Stimulated activated CD8-positive, alpha-beta memory T cell treated with anti-CD3 and anti-CD28 coated beads, Interleukin-7, amount 100 ng/mL, for 48 hours (primary cell): ENCODE measurements at places on chromosomes 3 and 15.

GRCh38 chr3:122484985-122485384 lies 29.8 kb downstream of the KPNA1 start:
- DNase-seq: no peak

DNA sequence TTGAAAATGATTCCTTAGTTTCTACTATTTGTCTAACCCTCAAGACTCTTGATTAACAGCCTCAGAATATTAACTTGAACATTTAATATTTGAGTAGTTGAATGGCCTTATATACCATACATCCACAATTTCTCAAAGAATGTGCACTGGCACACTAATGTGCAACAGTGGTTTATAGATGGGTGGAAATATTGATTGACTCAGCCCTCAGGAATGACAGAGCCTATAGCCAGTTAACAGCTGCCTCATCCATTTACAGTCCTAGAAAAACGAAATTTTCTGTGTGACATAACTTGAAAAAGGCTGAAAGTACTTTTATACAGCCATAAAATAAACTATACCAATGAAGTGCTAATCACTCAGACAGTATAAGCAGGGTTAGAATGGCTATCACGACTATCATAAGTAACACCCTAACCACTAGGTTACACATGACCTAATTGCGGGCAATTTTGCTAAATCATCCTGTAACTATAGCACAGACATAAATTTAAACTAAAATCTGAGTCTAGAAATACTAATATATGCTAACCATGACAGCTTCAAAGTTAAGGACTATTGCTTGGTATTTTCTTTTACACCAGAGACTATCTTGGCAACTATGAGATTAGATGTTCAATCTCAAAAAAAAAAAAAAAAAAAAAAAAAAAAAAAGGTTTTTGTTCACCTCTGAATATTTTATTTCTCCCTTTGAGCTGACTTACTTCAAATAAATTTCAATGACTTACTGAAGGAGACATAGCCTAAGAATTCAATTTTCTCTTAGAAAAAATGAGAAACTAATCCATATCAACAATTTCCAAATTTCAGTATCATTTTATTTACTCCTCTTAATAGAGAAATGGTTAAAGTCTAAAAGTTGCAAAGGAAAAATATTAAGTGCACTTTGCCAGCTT lies 9.3 kb downstream of the SECISBP2L start:
- DNase-seq: no peak

GRCh38 chr3:150783920-150784746 lies 21.2 kb upstream of the SIAH2 start:
- DNase-seq: no peak

- DNase-seq: no peak
These were observed 198.1 kb downstream of the NEK10 start for GRCh38 chr3:27171113-27171512.

DNA sequence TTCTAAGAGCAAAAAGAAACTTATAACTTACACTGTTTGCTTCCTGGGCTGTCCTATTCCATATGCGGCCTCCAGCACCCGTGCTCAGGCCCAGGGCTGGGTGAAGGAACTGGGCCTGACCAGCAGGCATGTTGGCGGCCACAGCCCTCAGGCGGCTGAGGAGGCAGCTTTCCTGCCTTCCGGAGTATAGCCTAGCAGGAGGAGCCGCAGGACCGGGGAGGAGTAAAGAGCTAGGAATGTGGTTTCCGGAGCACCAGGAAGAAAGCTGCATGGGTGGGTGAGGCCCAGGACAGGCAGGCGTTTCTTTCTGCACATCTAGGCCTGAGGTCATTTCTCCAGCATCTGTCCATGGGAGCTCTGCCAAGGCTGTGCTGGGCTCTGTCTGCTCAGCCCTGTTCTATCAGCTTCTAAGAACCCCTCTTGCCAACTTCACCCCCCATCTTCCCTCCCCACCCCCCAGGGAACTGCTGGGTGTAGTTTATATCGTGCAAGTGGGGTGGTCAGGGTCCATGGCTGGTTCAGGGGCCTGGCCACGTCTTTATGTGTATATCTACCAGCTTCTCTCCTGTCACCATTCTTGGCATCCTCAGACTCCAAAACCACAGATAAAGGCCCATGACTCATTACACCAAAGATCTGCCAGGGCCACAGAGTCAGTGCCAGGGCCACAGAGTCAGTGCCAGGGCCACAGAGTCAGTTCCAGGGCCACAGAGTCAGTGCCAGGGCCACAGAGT lies 7.8 kb upstream of the KIF7 start:
- no peak for DNase-seq

DNA sequence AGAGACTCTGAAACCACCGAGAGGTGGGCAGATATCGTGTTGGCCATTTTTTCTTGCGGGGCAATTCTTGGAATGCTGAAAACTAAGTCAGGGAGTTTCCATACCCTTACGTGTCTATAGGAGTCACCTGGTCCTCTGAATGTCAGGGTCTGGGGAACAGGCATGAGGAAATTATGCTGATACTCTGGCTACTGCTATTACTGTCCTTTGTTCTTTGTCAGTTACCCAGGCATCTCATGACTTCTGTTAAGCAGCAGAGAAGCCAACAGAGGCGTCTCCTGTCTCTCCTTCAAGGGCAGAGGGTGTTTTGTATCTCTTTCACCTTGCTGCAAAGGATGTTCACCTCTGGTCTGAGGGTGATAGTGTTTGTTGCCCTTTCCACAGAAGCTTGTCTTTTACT lies 559.5 kb upstream of the CCDC54 start:
- no peak for DNase-seq

GRCh38 chr15:39413558-39413957 lies 167.3 kb upstream of the THBS1 start:
- DNase-seq: no peak

DNA sequence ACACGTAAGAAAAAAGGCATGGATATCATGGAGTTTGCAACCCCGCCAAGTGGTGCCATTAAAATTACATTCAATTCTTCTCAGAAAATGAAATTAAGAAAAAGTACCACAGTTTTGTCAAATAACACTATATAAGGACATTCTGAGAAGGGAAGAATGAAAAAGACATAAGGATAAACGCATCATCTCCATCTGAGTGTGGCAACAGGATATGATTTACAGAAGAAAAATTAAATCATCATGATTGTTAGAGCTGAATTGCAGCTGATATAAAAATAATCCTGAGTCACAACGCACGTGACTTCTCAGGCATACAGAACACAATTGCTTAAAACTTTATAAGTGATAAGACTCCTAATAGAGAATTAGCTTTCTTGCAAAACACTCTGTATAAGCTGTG lies 133.8 kb downstream of the GREM1 start:
- DNase-seq: no peak

DNA sequence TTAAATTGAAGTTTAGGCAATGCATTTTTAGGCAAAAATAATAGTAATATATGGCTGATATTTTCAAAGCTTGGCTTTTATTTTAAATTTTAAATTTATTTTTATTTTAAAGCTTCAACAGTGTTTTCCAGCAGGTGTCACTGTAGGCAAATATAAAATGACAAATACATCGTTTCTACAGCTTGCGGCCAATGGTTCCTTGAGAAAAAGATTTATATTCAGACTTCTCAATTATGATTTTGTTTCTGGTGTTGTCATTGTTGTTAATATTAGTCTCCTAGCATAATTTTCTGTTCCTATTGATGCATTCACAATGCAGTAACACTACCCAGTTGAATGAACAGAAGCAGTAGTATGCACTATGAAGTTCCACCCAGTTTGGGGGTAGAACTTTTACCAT lies 220.7 kb upstream of the DNAJC19 start:
- DNase-seq: no peak

DNA sequence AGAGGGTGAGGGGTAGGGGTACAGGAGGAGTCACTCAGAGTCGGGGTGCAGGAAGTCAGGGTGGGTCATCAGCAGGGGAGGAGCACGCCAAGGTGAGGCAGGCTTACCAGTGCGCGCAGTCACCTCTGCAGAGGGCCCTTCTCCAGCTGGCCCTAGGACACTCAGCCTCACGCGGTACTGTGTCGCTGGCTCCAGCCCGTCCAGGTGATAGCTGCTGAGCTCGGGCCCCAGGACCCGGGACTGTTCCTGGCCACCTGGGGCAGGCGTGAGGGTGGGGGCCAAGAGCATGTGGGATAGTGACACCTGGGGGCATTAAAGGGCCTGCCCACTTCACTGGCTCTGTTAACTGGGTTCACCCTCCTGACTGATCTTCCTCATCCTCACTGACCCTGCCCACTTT lies 7.4 kb downstream of the COL7A1 start:
- DNase-seq: no peak

DNA sequence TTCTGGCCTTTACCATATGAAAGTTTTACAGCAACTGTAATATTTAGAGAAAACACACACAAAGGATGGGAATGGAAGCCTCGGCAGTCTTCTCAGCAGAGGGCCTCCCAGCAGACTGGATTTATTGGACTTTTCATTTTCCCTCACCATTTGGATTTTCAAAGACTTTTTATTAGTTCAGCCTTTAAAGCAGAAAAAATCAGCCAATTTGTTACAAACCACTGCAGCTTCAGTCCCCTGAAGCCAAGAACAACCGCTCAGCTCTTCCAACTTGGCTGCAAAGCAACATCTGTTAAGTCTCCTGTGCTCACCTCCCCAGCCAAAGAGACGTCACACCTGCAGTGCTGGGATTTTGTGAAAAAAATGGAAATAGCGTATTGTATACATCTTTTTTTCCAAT lies 120.8 kb downstream of the GMPS start:
- DNase-seq: no peak

DNA sequence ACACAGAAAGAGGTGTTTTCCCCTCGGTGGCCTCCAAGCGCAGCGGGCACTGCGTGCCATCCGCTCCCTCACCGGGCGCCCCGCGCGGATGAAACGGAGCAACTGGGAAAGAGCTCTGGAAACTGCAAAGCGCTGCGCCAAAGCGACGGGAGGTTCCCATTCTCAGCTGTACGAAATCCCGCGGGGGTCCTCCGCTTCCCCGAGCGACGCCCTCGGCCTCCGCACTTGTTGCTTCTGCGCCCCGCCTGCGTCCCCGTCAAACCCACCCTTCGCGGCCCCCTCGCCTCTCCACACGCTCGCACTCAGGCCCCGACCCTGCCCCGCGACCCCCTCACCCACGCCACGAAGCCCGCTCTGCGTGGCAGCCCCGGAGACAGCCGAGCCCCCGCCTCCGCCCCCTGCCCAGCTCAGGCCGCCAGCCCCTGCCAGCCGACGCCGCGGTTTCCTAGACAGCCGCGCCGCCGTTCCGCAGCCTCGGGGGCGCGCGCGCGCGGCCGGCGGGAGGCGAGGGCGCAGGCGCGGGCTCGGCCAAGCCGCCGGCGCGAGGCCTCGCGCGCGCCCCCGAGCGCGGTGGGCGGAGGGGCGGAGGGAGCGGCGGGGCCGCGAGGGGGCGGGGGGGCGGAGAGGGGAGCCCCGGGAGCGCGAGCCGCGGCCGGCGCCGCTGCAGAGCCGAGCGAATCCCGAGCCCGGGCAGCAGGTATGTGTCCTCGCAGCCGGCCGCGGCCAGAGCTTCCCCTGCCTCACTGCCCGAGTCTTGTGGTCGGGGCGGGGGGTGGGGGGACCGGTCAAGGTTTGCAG lies at the start of gene TMEM266:
TMEM266 (plus strand) TSS at position 666 of the 798 bp plus-strand sequence. CDS start 74,279 bp downstream, outside the sequence.
- DNase-seq: no peak

DNA sequence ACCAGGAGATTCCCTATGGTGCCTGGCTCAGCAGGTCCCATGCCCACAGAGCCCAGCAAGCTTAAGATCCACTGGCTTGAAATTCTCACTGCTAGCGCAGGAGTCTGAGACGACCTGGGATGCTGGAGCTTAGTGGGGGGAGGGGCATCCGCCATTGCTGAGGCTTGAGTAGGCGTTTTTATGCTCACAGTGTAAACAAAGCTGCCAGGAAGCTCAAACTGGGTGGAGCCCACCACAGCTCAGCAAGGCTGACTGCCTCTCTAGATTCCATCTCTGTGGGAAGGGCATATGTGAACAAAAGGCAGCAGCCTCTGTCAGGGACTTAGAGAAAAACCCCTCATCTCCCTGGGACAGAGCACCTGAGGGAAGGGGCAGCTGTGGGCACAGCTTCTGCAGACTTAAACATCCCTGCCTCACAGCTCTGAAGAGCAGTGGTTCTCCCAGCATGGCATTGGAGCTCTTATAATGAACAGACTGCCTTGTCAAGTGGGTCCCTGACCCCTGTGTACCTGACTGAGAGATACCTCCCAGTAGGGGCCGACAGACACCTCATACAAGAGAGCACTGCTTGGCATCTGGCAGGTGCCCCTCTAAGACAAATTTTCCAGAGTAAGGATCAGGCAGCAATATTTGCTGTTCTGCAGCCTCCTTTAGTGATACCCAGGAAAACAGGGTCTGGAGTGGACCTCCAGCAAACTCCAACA lies 231.5 kb upstream of the SETMAR start:
- no peak for DNase-seq

- no peak for DNase-seq
These were observed 42.4 kb downstream of the TMEM40 start for GRCh38 chr3:12716605-12717151.

- DNase-seq: no peak
These were observed 140.4 kb downstream of the UBE2E2 start for GRCh38 chr3:23343509-23343908.

GRCh38 chr3:7106635-7107034 lies 245.7 kb downstream of the GRM7 start:
- no peak for DNase-seq

- DNase-seq: no peak
These were observed 11.1 kb downstream of the DPH3 start for GRCh38 chr3:16253601-16254000.

GRCh38 chr3:144431134-144431533 lies 459.5 kb downstream of the DIPK2A start:
- no peak for DNase-seq

GRCh38 chr15:49235446-49236124 lies 65.5 kb downstream of the GALK2 start:
- no peak for DNase-seq

- DNase-seq: no peak
These were observed 311.5 kb downstream of the CACNA2D3 start for GRCh38 chr3:54433846-54434245.

GRCh38 chr3:179768080-179768479 lies 115.2 kb downstream of the USP13 start:
- no peak for DNase-seq

GRCh38 chr3:126061301-126062032 lies 22.5 kb downstream of the SLC41A3 start:
- DNase-seq: no peak

GRCh38 chr3:187247398-187247797 lies 44.1 kb downstream of the MASP1 start:
- DNase-seq: no peak

- no peak for DNase-seq
These were observed 17.4 kb upstream of the ZNF609 start for GRCh38 chr15:64443016-64443415.

- no peak for DNase-seq
These were observed 111.2 kb upstream of the SAMMSON start for GRCh38 chr3:69888040-69888942.

- DNase-seq: no peak
These were observed 116.8 kb upstream of the CNTN6 start for GRCh38 chr3:976006-976405.
